ENCODE measurements at places on chromosomes 2 and 18.

DNA sequence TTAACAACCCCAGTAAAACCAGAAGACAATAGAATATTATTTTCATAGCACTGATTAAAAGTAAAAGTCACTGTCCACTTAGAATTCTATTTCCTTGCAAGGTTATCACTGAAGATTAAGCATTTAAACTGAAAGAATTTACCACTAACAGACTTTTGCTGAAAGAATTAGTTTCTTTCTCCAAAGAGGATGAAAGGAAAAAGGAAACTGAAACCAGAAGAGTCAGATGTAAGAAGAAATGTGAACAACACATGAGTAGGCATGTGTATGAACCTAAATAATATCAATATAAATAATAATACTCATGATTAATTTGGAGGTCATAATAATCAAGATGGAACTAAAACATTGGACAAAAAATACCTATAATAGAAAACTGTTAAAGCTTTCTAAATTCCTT lies 82.4 kb upstream of the KLHL29 start:
- no peak for DNase-seq

DNA sequence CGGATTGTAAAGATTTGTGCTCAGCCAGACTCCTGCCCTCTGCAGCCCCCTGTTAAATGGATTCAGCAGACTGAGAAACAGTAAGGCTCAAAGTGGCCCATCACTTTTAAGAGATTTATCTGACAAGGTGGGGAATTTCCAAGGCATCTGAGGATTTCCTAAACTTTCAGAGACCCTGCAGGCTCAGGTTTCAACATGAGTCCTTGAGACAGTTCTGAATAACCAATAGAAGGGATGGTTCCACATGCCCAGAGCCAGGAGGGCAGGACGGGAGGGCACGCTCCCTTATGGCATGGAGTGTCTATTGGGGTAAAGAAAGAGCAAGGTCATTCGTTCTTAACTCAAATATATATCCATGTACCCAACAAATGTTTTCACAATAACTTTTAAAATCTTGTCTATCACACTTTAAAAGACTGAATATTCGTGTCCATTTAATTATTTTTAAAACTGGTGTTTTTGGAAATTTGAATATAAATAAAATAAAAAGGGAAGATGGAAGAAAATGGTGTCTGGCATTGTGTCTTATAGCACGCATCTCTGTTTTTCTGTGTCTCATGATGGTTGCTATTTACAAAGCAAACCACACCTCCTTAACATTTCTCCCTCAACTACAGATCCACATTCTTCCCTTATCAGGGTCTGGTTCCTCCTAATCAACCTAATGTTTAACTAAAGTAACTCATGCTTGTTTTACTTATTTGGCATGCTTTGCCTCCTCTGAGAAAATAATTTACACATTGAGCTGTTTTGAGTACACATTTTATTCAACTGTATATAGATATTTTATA lies 56.0 kb upstream of the DSG1 start:
- no peak for DNase-seq

DNA sequence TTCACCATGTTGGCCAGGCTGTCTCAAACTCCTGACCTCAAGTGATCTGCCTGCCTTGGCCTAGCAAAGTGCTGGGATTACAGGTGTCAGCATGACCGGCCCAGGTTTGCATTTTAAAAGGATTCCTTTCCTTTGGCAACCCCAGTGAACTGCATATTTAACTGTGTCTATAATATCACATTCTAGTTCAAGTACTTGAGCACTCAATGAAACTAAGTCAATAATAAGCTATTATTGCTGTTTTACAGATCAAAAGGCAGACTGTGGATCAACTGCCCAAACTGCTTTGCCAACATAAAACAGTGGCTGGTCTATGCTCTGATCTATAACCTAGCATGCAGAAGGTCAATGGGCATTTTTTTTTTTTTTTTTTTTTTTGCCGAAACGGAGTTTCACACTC lies 144.5 kb downstream of the USP34 start:
- DNase-seq: no peak

- DNase-seq: no peak
These were observed 24.5 kb downstream of the PIAS2 start for GRCh38 chr18:46892842-46893241.

DNA sequence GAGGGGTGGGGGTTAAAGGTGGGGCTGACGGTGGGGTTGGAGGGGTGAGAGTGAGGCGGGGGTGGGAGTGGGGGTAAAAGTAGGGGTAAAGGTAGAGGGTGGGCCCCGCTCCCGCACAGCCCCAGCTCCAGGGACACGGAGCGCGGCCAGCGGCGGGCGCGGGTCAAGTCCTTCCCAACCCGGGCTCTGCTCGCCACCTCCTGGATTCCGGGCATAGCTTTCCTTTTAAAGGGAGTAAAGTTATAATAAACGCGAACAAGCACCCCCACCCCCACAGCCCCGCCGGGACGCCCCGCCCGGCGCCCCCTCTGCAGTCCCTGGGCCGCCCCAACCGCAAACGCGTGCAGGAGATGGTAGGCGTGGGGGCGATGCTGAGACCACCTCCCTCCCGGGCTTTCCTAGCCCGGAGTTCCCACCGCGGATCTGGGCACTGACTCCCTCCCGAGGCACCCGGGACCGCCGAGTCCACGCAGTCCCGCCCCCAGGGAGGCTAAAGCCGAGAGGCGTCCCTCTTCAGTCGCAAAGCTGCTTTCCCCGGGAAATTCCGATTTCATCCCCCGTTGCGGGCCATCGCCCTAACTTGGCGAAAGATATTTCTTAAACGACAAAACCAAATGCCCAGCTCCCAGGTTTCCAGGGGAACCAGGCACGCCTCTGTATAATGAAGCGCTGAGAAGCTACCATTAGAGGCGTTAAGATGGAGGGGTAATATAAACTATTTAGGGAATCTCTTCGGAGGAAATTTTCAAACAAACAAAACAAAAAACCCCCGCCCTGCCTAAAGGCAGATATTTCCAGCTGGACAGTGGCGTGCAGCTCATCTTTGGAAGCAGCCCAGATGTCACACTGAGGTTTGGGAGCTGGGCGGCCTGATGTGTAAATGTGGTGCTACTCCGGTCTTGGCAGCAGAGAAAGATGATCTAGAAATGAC lies at the start of gene LIMS2:
Gene LIMS2, minus strand, starts transcription at position 200 of the 931 bp plus-strand sequence. CDS start 506 bp downstream, outside the sequence.
- DNase-seq: no peak

GRCh38 chr18:63897072-63897471 lies 9.6 kb downstream of the SERPINB2 start:
- no peak for DNase-seq

- no peak for DNase-seq
These were observed 94.6 kb downstream of the EN1 start for GRCh38 chr2:118752762-118753429.
